ENCODE measurements at places on chromosomes 7 and 10.

- no peak for DNase-seq
Observed at GRCh38 chr7:35691827-35692307, 3.1 kb downstream of the HERPUD2 start.

DNA sequence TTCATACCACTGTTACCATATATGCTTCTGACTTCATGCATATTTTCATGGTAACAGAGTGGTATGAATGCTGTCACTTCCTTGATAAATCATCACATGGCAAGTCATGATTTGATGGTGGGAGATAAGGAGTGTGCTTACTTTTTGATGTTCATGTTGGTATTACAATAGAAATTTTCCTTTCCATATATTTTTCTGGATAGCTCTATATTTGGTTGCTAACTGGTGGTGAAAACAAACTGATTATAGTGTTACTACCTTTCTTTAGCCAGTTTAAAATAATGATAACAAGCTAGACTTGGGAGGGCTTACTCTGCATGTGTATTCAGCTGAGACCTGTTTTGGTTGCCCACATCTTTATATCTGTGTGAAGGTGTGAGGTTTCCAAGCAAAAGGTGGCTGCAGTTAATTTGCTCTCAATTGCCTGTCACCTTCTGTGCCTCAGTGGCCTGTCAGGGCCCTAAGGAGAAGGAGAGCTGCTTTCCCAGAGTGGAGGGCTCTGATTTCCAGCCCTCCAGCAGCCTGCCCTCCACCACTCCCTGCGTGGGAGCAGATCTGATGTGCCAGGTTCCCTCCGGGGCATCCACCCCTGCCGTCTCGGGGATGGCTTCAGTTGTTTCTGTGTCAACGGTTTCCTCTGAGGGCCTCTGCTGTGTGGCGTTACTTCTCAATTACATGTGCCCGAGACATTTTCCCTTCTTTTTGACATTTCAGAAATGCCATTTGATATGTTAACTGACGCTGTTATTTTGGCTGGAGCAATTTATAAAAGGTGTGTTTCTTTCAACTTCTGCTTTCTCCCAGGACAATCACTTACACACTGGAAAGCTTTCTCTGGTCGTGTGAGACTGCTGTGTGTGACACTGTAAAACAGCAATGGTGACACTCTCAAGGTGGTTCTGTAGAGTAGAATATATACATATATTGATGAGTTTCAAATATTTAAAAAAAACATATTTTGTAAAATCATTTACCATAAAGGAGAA is 107.7 kb upstream of the KLF6 start:
- DNase-seq: no peak

DNA sequence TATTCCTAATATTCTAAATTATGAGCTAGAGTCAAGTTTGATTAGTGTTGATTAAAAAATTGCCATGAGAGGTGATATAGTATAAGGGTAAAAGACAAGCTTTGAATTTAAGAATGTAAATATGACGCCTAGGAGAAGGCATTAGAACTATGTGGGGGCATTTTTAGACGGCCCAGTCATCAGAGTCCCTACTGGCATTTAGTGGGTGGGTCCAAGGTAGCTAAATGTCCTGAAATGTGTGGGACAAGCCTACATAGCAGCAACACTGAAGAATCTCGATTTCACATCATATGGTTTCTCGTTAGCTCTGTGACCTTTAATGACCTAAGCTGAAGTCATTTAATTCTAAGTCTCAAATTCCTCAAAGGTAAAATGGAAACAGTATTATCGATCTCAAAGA is 133.5 kb downstream of the SGMS1 start:
- no peak for DNase-seq

GRCh38 chr7:12066004-12066403 is 145.1 kb upstream of the TMEM106B start:
- no peak for DNase-seq

DNA sequence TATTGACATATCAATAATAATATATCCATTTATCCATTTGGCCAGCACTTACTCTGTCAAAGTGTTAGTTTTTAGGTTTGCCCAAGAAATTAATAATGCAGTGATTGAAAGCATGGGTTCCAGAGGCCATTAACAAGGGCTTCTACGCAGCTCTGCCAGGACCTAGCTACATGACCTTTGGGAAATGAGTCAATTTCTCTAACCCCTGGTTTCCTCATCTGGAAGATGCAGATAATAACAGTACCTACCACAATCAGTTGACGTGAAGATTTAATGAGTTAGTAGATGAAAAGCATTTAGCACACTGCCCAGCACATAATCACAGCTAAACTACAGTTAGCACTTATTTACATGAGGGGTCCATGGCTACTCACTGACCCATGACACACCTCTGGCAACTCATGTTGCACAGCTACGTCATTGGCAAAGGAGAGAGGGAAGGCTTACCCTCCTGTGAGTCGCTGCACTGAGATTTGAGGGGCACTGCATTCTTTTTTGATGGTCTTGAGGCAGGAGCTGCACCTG is 263.7 kb downstream of the PLXNA4 start:
- no peak for DNase-seq

- DNase-seq: no peak
Observed at GRCh38 chr10:122164023-122164601, 107.0 kb upstream of the BTBD16 start.

DNA sequence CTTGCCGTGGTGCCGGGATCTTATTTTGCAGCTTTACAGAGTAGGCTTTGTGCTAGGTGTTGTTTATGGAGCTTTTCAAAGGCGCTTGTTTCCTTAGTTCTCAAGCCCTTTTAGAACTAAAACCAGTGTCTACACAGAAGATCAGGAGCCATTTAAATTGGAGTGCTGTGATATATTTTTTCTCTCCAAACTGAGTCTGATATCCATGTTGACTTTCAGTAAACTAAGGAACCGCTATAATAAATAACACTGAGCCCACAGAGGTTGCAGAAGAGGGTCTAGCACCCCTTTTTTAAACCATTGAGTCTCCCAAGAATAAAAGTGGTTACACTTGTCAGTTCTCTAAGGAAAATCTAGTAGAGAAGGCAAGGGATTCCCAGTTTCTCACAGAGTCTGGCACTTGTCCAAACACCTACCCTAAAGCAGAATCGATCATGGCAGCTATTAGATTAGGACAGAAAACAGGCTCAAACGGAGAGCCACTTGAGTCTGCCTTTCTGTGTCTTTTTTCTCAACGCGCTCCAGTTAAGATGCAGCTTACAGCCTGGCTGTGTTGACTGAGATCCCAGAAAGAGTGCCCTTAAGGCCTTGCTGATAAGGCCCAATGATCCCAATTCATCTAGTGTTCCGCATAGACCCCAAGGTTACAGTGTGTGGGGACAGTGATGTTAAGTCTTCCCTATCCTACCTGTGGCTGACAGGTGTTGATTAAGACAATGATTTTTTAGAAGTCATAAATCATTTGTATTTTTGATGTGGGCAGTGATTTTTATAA is 804 bp downstream of the TMEM106B start:
- DNase-seq: no peak

GRCh38 chr10:21807180-21807579 is 196.3 kb downstream of the DNAJC1 start:
- no peak for DNase-seq

DNA sequence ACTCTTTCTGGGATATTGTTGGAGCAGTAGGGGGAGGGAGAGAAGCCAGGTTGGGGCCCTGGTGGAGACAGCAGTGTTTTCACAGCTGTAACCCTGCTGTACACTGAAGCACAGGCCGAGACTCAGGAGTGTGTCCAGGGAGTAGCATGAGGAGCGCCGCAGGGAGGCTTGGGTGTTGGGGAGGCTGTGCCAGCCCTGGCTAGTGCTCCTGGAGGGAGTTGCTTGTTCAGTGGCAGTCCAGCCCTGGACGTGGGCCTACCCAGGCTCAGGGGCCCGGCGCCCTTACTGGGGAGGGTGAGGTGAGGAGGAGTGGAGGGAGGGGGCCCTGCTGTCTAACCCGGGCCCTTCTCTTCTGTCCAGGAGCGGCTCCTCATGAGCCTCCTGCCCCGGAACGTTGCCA is 35.9 kb downstream of the ADCY1 start:
- DNase-seq: no peak

DNA sequence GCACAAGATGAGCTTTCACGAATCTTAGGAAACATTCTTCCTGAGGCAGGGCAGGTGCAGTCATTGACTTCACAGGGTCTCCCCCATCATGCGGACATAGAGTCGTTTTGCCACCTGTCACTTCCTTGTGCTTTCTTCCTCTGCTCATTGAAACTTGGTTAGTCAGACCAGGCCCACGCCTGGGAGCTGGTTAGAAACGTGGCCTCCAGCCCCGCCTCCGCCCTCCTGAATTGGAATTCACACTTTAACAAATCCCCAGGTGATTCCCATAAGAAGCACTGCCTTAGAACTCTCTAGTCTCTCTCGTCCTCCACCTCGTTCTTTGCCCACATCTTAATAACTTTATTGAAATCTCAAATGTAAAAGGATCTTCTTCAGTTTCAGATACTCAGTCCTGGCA is 265.5 kb upstream of the FZD8 start:
- no peak for DNase-seq

Data from GM04504 (cell line).